Kidney epithelial cell (primary cell): ENCODE measurements at places on chromosomes 13 and 19. TPM values are rescaled to one million over a fixed set of nuclear protein-coding genes. Genes with fewer than 3 reads are reported as not detected.

The TNNT1 gene
- total RNA-seq: 5.8 and 7.1 TPM in 2 replicates

The CELF5 gene
- 0.14 and 0.17 TPM in 2 replicates for total RNA-seq

The KIR3DL1 gene
- total RNA-seq: not detected in 2 replicates

The FOXA3 gene
- 0.14 and 0.50 TPM in 2 replicates for total RNA-seq

The CD177 gene
- 0.13 and 0.27 TPM in 2 replicates for total RNA-seq

The CCDC169 gene
- total RNA-seq: 3.8 and 7.3 TPM in 2 replicates

The ETV2 gene
- not detected in 2 replicates for total RNA-seq

The F7 gene
- 0.38 and 0.55 TPM in 2 replicates for total RNA-seq

The PLK5 gene
- not detected in 2 replicates for total RNA-seq

The F2RL3 gene
- 0.88 and 1.4 TPM in 2 replicates for total RNA-seq

The FAM216B gene
- total RNA-seq: not detected in 2 replicates

The HCST gene
- total RNA-seq: not detected in 2 replicates

The OR7D2 gene
- total RNA-seq: 0.41 TPM in 1 of 2 replicates, not detected in the other

The INSR gene
- total RNA-seq: 15.5 and 23.1 TPM in 2 replicates

The DENND1C gene
- 1.6 and 4.6 TPM in 2 replicates for total RNA-seq

The ZSWIM9 gene
- 1.6 and 1.8 TPM in 2 replicates for total RNA-seq

The PTPRS gene
- total RNA-seq: 52.6 and 58.2 TPM in 2 replicates

The PNPLA6 gene
- total RNA-seq: 134 and 163 TPM in 2 replicates

The SULT2B1 gene
- total RNA-seq: 0.48 and 0.50 TPM in 2 replicates

The GRK1 gene
- total RNA-seq: not detected in 2 replicates

The SRRM5 gene
- total RNA-seq: 0.46 TPM in 1 of 2 replicates, not detected in the other

The ZNF573 gene
- 3.1 and 14.1 TPM in 2 replicates for total RNA-seq

The RAB20 gene
- total RNA-seq: 3.4 and 7.4 TPM in 2 replicates

The KISS1R gene
- 0.75 TPM in 1 of 2 replicates, not detected in the other for total RNA-seq

The APC2 gene
- total RNA-seq: not detected in 2 replicates

The SCN1B gene
- 1.6 and 1.8 TPM in 2 replicates for total RNA-seq

The SERPINE3 gene
- total RNA-seq: not detected in 2 replicates

The OVOL3 gene
- total RNA-seq: not detected in 2 replicates

The SLC35E1 gene
- 60.9 and 62.8 TPM in 2 replicates for total RNA-seq

The KLK14 gene
- not detected in 2 replicates for total RNA-seq

The ZNF837 gene
- 4.3 and 5.9 TPM in 2 replicates for total RNA-seq

The ACP7 gene
- 0.33 and 0.82 TPM in 2 replicates for total RNA-seq
